Melanocyte of skin (primary cell): ENCODE measurements at places on chromosomes 16 and 17. TPM values are rescaled to one million over a fixed set of nuclear protein-coding genes. Genes with fewer than 3 reads are reported as not detected.

The SCN4A gene
- not detected in 2 replicates for total RNA-seq

The PPL gene
- 0.31 and 0.33 TPM in 2 replicates for total RNA-seq

The MYBBP1A gene
- total RNA-seq, result 96.7 and 96.9 TPM in 2 replicates

The CACNA1H gene
- under 0.01 TPM in 2 replicates for total RNA-seq

The TNFSF12 gene
- total RNA-seq, result 14.8 and 19.3 TPM in 2 replicates

The KRTAP9-8 gene
- total RNA-seq, result not detected in 2 replicates

The IGF2BP1 gene
- not detected in 2 replicates for total RNA-seq

The SCNN1B gene
- total RNA-seq, result not detected in 2 replicates

The CCL7 gene
- not detected in 2 replicates for total RNA-seq

The MVP gene
- total RNA-seq, result 177 and 186 TPM in 2 replicates

The IL34 gene
- total RNA-seq, result 3.8 and 5.1 TPM in 2 replicates

The FOXN1 gene
- not detected in 2 replicates for total RNA-seq

The HSD17B2 gene
- total RNA-seq, result 0.15 TPM in 1 of 2 replicates, not detected in the other

The ARL4D gene
- 4.3 and 5.7 TPM in 2 replicates for total RNA-seq

The ASGR2 gene
- not detected in 2 replicates for total RNA-seq

The GGT6 gene
- not detected in 2 replicates for total RNA-seq

The SLC16A3 gene
- total RNA-seq, result 15.1 and 26.5 TPM in 2 replicates

The FMNL1 gene
- total RNA-seq, result 1.7 and 6.7 TPM in 2 replicates

The ESRP2 gene
- under 0.01 TPM in 1 of 2 replicates, not detected in the other for total RNA-seq

The CCL17 gene
- 0.33 TPM in 1 of 2 replicates, not detected in the other for total RNA-seq

The SPATA22 gene
- total RNA-seq, result 0.31 and 1.7 TPM in 2 replicates

The HCRT gene
- not detected in 2 replicates for total RNA-seq

The NPTX1 gene
- 0.77 and 3.0 TPM in 2 replicates for total RNA-seq

The CHST5 gene
- total RNA-seq, result 0.34 TPM in 1 of 2 replicates, not detected in the other

The PTGES3L gene
- 0.34 and 0.36 TPM in 2 replicates for total RNA-seq

The C16orf92 gene
- not detected in 2 replicates for total RNA-seq

The MYO15B gene
- 3.7 and 4.0 TPM in 2 replicates for total RNA-seq

The DOC2A gene
- total RNA-seq, result under 0.01 TPM in 1 of 2 replicates, not detected in the other

The NAGS gene
- total RNA-seq, result 0.62 and 1.3 TPM in 2 replicates

The PROCA1 gene
- 0.69 and 1.1 TPM in 2 replicates for total RNA-seq

The HS3ST3A1 gene
- 0.31 and 0.33 TPM in 2 replicates for total RNA-seq

The SRL gene
- not detected in 2 replicates for total RNA-seq

The PIRT gene
- not detected in 2 replicates for total RNA-seq

The TOB1 gene
- 24.0 and 35.8 TPM in 2 replicates for total RNA-seq

The ABCA10 gene
- total RNA-seq, result 0.33 and 0.46 TPM in 2 replicates

The MT1X gene
- total RNA-seq, result 136 and 225 TPM in 2 replicates

The HOXB8 gene
- not detected in 2 replicates for total RNA-seq

The TOP2A gene
- total RNA-seq, result 96.7 and 102 TPM in 2 replicates

The RPUSD1 gene
- total RNA-seq, result 33.8 and 34.8 TPM in 2 replicates

The MPO gene
- total RNA-seq, result 0.34 TPM in 1 of 2 replicates, not detected in the other

The TSPAN10 gene
- 121 and 150 TPM in 2 replicates for total RNA-seq

The CORO7 gene
- 37.5 and 46.2 TPM in 2 replicates for total RNA-seq

The FBXO39 gene
- total RNA-seq, result 0.36 and 1.0 TPM in 2 replicates

The CAVIN1 gene
- total RNA-seq, result 153 and 159 TPM in 2 replicates

The FBXL19 gene
- 13.4 and 24.0 TPM in 2 replicates for total RNA-seq

The OR3A3 gene
- total RNA-seq, result not detected in 2 replicates

The MYO15A gene
- total RNA-seq, result 0.73 and 1.4 TPM in 2 replicates

The EVPLL gene
- not detected in 2 replicates for total RNA-seq

The CTRB1 gene
- not detected in 2 replicates for total RNA-seq
